ENCODE measurements at places on chromosomes 3 and 15. TPM values are rescaled to one million over a fixed set of nuclear protein-coding genes. Genes with fewer than 3 reads are reported as not detected.
A peak's percentile ranks its signal among the peaks of the same experiment; 100 is the strongest.

DNA sequence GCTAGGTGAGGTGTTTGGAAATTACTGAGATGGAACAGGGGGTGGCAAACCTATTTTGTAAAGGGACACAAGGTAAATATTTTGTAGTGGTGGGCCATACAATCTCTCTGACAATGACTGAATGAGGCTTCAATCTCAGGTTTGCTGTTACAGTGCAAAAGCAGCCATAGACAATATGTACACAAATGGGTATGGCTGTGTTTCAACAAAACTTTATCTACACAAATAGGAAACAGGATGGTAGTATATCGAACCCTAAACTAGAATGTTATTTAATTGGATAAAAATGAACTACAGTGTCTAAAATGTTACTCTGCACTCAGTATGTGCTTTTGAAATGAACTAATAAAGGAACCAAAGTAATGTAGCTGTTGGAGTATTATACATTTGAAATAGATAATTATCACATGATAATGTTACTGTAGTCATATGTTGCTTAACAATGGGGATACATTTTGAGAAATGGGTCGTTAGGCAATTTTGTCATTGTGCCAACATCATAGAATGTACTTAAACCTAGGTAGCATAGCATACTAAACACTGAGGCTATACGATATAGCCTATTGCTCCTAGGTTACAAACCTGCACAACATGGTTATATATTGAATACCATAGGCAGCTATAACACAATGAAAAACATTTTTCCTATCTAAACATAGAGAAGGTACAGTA is 495.2 kb upstream of the TBL1XR1 start:
- H3K27me3 ChIP-seq, result no peaks in the 10 kb centered on the region
- no peaks in the 10 kb centered on the region for H3K36me3 ChIP-seq
- H3K4me1 ChIP-seq, result peaks cover 10% of the 10 kb centered on the region

The SLC35G2 gene
- 31.0 TPM for total RNA-seq

GRCh38 chr15:55990516-55990915 is 2.9 kb downstream of the NEDD4 start:
- H3K27me3 ChIP-seq, result no peaks in the 10 kb centered on the region
- peak overlapping the region; percentile 86 for H3K27ac ChIP-seq
- no peak for DNase-seq
- peak overlapping the region; percentile 89 for H3K4me3 ChIP-seq
- H3K36me3 ChIP-seq, result peaks cover 71% of the 10 kb centered on the region
- peaks cover 31% of the 10 kb centered on the region for H3K4me1 ChIP-seq

DNA sequence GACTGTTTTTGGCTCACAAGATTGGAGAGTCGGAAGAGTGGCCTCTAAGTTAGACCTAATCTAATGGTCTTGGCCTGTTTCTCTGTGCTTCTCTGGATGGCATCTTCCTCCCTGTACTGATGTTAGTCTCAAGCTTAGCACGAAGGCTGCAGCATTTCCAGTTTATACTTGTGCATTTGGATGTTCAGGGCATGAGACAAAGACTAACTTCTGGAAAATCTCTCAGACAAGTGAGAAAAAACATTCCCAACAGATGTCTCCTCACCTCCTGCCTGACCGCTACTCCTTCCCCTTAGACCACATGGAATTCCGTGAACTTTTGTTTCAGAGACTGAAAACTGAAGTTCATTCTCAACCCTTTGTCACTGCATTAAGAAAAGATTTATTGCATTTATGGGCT is 410.8 kb upstream of the MCTP2 start:
- DNase-seq, result no peak

The LEKR1 gene
- 5.1 TPM for total RNA-seq

The SEMA3B gene
- total RNA-seq, result 25.7 TPM

DNA sequence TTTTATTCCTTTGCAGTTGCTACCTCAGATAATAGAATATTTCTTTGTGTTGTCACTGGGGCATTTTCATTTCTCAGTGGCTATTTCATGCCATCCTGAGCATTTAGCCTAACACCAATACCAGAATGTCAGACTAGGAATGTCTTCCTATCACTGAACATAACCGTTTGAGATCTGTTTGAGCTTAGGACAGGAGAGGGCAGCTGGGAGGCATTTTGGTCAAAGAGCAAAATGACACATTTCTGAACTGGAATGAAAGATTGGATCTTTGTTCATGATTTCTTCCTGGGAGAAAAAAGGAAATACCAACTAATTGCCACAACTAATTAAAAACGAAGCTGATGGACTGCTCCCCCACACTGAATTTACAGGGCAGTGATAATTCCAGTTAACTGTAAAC is 921.3 kb upstream of the NR2F2 start:
- peaks cover 7% of the 10 kb centered on the region for H3K4me1 ChIP-seq
- no peaks in the 10 kb centered on the region for H3K36me3 ChIP-seq
- H3K27me3 ChIP-seq, result no peaks in the 10 kb centered on the region
- no peak for DNase-seq
